Kidney epithelial cell (primary cell): ENCODE measurements at places on chromosomes 13 and 19. TPM values are rescaled to one million over a fixed set of nuclear protein-coding genes. Genes with fewer than 3 reads are reported as not detected.
A peak's percentile ranks its signal among the peaks of the same experiment; 100 is the strongest.

GRCh38 chr13:93690139-93690538 lies 463.5 kb downstream of the GPC6 start:
- DNase-seq = no peak

The SWSAP1 gene
- 2.9 and 4.0 TPM in 2 replicates for total RNA-seq

The ZNF626 gene
- 15.5 and 18.9 TPM in 2 replicates for total RNA-seq

DNA sequence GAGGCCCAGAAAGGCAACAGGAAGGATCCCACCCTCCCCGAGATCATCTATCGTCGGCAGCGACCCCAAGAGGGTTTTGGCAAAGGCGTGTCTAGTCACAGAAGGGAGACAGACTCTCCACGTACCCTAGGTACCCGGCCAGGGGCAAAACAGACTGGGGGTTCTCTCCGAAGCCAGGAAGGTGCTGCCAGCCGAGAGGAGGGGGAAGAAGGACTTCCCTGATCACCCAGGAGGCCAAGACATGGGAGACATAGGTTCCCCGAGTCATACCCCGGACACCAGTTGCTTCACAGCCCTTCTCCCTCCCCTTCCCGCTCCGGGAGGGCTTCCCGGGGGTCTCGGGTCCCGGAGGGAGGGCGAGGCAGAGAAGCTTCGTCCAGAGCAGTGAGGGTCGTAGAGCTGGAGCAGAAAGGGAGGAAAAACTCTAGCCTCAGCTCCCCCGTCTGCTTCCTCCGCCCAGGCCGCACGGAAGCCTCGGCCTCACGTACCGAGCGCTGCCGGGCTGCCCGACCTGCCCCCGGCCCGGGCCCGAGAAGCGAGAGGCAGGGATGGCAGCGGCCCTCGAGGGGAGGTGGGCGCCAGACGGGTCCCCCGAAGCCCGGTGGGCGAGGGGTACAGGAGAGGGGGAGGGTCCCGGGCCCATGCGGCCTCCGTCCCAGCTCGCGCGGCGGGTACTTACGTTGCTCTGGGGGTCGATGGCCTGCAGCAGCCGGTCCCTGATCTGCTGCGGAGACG lies 644 bp downstream of the MED26 start:
- DNase-seq = no peak

- peak; percentile 60 for DNase-seq
Measured at GRCh38 chr19:48123907-48124651, 13.5 kb upstream of the PLA2G4C start.

The PSG11 gene
- total RNA-seq = not detected in 2 replicates

GRCh38 chr19:4730740-4731171 lies 7.1 kb upstream of the DPP9 start:
- DNase-seq = no peak

DNA sequence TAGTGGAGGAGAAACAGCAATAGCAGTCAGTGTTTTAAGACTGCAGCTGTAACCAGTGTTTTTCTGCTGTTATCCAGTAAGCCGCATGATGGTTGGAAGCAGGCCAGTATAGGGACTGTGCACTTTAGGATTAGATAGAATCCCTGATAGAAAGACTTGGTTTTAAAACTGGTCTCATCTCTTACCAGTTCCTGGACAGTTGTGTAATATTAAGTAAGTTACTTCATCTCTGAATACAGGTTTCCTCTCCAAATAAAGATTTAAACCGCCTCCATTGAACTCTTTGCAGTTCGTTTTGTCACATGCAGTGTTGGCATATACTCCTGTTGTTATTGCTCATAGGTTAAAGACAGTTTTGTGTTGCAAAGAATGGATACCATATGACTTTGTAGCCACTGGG lies 25.6 kb downstream of the URI1 start:
- DNase-seq = no peak

GRCh38 chr19:39738814-39739213 lies 985 bp upstream of the CLC start:
- DNase-seq = no peak

- no peak for DNase-seq
Measured at GRCh38 chr13:98142380-98143156, at the start of gene FARP1. FARP1 (plus strand) TSS chr13:98143094; CDS start chr13:98213243, 70,149 bp downstream.

GRCh38 chr13:107462501-107462900 lies 752.8 kb downstream of the LIG4 start:
- DNase-seq = no peak

GRCh38 chr19:55467236-55468053 lies 2.9 kb upstream of the C19orf85 start:
- no peak for DNase-seq

The FPR1 gene
- not detected in 2 replicates for total RNA-seq

- no peak for DNase-seq
Measured at GRCh38 chr19:30371960-30372824, at the start of gene ZNF536. ZNF536 (plus strand) TSS chr19:30372384; CDS start chr19:30443563, 71,179 bp downstream.

GRCh38 chr13:21979161-21979806 lies 308.4 kb downstream of the FGF9 start:
- no peak for DNase-seq

GRCh38 chr19:39154100-39154628 lies 28.6 kb downstream of the PAK4 start:
- DNase-seq = no peak

GRCh38 chr13:36815062-36815461 lies 4.0 kb upstream of the RFXAP start:
- DNase-seq = no peak

The SLC46A3 gene
- 3.4 and 3.5 TPM in 2 replicates for total RNA-seq

- no peak for DNase-seq
Measured at GRCh38 chr13:75090872-75091615, 390.9 kb downstream of the TBC1D4 start.

GRCh38 chr13:107339209-107339608 lies 771.3 kb upstream of the ARGLU1 start:
- DNase-seq = no peak

The CEACAM5 gene
- not detected in 2 replicates for total RNA-seq

- no peak for DNase-seq
Measured at GRCh38 chr13:28707629-28708427, 10.9 kb downstream of the SLC46A3 start.

GRCh38 chr19:56084835-56085536 lies 36.1 kb downstream of the ZNF787 start:
- DNase-seq = no peak

The GRWD1 gene
- 44.6 and 47.1 TPM in 2 replicates for total RNA-seq

DNA sequence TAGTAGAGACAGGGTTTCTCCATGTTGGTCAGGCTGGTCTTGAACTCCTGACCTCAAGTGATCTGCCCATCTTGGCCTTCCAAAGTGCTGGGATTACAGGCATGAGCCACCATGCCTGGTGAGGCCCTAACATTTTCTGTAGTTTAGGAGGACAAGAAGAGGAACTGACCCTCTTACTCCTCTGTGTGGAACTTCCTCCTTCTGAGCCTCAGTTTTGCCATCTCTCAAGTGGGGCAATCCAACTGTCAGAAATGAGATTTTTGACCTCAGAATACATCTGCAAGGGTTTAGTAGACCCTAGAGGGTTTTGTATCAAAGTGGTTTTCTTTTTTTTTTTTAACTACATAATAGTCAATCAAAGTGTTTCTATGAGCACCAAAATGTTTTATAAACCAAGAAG lies 2.4 kb downstream of the DKKL1 start:
- DNase-seq = no peak

The CERS1 gene
- 2.3 and 2.9 TPM in 2 replicates for total RNA-seq
